ENCODE measurements at places on chromosomes 16 and 17.

- no peak for DNase-seq
Measured at GRCh38 chr17:78599419-78599818, 22.2 kb upstream of the DNAH17 start.

DNA sequence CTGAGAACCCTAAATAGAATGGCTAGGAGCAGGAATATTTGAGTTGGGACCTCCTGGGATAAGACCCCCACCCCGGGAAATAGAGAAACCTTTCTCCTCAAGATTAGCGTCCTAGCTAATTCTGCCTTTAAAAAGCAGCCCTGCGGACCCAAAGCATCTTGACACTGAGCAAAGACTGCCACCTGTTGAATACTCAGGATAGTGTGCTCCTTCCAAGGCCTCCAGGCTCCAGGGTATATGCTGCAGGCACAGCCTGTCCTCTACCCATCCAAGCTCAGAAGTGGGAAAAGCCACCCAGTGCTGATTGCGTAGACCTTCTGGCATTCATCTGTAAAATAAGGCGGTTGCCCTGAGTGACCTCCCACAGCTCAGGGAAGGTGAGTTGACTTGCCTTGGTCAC, 456.2 kb upstream of the DYNLRB2 start:
- DNase-seq, result peak; percentile 70

GRCh38 chr17:73423159-73423715, 111.4 kb upstream of the CDC42EP4 start:
- DNase-seq, result no peak

- DNase-seq, result no peak
Measured at GRCh38 chr16:66264311-66265047, 102.0 kb upstream of the CDH5 start.

DNA sequence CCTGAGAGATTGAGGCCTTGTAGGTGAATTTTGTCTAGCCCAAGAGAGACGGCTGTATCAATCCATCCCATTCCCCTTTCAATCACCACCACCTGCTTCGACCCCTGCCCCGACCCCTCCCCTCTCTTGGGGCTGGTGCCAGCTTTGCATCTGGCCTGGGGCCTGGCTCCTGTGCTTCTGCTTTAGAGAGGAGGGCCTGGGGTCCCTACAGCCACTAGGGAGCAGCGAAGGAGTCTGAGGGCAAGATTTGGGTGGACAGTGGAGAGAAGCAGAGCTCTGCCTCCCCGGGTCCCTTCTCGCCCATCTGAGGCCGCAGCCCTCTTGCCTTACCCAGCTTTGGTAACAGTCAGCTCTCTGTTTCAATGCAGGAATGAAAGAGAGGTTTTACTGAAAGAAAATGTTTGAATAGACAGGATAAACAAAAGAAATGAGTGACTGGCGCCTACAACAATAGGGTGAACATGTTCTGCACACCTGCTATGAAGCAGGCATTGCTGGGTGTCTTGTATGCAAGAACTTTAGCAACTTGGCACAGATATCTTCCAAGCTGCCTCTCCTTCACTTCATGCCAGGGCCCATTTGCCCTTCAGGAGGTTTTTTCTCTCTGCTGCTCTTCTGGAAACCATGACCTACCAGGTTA, 57.4 kb downstream of the SLC47A1 start:
- DNase-seq, result no peak

- no peak for DNase-seq
Measured at GRCh38 chr16:83970430-83970815, 2.4 kb downstream of the NECAB2 start.

DNA sequence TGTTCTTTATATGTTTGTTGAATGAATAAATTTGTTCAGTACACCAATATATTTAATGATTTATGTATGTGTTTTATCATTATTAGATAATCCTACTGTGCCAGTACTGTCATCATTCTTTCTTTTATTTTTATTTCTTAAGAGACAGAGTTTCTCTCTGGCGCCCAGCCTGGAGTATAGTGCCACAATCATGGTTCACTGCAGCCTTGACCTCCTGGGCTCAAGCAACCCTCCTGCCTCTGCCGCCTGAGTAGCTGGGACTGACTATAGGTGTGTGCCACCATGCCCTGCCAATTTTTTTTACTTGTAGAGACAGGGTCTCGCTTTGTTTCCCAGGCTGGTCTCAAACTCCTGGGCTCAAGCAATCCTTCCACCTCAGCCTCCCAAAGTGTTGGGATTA, 41.8 kb downstream of the PAFAH1B1 start:
- no peak for DNase-seq
